ENCODE measurements at places on chromosomes 16 and 17. TPM values are rescaled to one million over a fixed set of nuclear protein-coding genes. Genes with fewer than 3 reads are reported as not detected.

- DNase-seq, result no peak
Observed at GRCh38 chr17:8384801-8385378, 1.9 kb upstream of the RPL26 start.

DNA sequence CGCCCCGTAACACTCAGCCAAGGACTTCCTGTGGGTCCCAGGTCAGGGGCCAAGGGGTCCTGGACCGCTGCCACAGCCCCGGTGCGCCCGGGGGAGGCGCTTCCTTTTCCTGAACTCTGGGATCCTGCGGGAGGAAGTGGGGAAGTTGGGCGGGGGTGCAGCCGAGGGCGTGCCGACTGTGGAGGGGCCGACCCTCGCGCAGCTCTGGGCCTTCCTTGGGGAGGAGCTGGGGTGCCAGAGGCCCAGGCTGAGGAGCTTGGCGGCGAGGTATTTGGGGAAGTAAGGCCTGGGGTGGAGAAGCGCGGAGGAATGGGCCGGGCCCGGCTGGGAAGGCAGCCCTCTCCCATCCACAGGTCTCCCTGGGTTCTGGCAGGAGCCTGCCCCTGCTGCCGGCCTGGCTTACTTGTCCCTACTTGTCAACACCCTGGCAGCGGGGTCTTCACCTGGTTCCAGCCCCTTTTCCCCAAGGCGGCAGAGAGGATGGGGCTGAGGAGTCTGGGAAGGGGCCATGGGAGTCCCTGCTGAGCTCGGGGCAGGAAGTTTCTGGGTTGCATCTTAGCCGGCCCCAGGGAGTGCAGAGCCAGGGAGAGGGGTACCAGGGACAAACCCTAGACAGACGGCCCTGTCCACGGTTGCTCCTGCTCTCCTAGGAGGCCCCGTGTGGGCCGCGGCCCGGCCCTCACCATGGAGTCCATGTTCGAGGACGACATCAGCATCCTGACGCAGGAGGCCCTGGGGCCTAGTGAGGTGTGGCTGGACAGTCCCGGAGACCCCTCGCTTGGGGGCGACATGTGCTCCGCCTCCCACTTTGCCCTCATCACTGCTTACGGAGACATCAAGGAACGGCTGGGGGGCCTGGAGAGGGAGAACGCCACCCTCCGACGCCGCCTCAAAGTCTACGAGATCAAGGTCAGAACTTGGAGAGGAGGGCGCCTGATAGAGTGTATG is 1.7 kb downstream of the TBKBP1 start:
- DNase-seq, result peak; percentile 75

GRCh38 chr16:1333149-1333812 is at the start of gene BAIAP3:
Gene BAIAP3 (plus strand): TSS chr16:1333645. CDS start chr16:1338550, 4,905 bp downstream.
- DNase-seq, result peak; percentile 54

- no peak for DNase-seq
Observed at GRCh38 chr16:12435018-12435417, 368.7 kb downstream of the CPPED1 start.

DNA sequence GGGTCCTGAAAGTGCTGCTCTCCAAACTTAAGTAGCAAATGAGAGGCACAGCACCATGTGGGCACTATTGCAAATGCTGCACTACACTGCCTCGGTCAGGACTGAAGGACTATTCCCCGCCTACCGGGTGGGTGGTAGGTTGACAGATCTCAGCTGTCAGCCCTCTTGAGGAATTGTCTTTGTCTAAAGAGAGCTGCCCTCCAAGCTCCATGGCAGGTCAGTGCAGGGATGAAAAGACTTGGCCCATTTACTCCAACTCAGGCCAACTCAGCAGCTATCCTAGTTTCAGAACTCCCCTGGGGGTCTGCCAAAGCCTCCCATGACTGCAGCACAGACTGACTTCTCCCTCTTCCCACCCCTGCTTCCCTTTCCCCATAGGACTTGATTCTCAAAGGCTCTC is 3.4 kb upstream of the PDZD9 start:
- no peak for DNase-seq

GRCh38 chr16:21590796-21591195 is 8.6 kb upstream of the METTL9 start:
- no peak for DNase-seq

DNA sequence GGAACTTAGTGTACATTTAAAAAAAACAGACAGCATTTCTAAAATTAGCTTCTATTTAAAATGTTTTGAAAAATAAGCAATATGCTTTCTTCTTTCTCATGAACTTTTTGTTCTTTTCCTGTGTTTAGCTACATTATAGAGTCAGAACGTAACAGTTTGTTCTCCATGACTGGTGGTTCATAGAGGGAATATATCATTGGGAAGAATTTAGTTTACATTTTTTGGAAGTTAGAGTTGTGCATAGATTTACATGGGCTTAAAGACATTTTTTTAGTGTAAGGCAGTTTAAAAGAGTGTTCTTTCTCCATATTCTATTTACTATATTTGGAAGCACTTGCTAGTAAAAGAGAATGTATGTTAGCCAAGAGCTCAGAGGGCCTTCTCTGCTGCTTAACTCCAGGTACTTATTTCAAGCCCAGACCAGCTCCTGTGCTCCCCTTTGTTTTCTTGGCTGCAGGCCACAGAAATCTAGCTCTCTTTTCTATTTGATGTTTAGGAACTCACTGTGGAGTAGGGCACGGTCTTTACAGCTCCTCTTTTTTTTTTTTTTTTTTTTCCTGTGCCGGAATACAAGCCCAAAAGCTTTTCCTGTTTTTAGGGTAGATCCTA is 20.2 kb downstream of the AP2B1 start:
- DNase-seq, result no peak

- peak; percentile 22 for DNase-seq
Observed at GRCh38 chr17:58046239-58047094, 36.8 kb upstream of the DYNLL2 start.

GRCh38 chr17:13749166-13749890 is 147.6 kb upstream of the HS3ST3A1 start:
- DNase-seq, result no peak

DNA sequence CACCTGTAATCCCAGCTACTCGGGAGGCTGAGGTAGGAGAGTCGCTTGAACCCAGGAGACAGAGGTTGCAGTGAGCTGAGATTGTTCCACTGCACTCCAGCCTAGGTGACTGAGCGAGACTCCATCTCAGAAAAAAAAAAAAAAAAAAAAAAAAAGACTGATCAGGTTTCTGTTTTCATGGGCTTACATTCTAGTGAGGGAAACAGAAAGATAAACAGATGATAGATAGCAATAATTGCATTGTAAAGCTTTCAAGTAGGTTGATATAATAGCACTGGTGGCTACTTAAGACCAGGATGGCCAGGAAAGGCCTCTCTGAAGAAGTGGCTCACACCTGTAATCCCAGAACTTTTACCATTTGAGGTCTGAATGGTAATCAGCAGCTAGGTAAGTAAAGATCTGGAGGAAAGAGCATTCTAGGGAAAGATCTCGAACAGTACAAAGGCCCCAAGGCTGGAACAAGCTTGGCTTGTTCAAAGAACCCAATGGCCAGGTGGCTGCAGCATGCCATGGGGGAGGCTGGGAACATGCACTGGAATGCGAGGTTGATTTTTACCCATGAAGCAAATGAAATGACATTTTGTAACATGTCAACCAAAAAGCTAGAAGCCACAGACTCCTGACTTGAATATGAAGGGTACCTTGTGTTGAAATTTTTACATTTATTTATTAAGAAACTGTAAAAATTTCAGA is 108.3 kb upstream of the DHX40 start:
- no peak for DNase-seq

GRCh38 chr16:56436258-56436657 is 10.9 kb upstream of the AMFR start:
- DNase-seq, result no peak

- DNase-seq, result no peak
Observed at GRCh38 chr17:77425791-77426641, 285.2 kb downstream of the SEC14L1 start.

DNA sequence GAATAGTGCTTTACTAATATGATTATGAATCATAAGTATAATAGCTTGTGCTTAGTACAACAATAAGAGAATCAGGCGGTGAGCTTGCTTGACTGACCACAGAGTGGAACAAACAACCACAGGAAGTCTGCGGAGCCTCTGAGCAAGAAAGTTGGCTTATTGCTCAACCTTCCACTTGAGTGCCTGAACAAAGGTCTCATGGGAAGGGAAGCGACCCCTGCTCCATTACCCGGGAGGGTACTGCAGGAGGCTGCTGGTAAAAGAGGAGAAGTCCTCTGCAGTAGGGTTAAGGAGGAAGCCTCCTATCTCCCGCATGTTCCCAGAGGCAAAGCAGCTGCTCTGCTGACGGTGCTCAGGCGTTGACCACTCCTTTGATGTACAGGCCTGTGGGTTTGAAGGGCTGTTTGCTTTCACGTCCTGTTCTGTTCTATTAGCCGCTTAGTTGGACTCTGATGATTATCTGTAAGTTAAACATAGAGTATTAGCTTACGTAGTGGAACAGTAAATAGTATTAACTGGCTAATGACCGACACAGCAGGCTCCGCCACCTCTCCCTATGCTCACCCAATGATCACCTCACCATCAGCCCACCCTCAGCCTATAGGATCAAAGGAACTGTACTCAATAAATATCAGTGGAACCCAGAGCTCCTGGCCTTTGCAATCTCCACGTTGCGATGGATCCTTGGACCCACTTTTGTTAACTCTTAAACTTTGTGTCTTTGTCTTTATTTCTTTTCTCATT is 17.5 kb downstream of the ALOX15B start:
- DNase-seq, result no peak

SKAP1 gene
- total RNA-seq, result 0.27 TPM

NTN1 gene
- 60.3 TPM for total RNA-seq

CHST4 gene
- total RNA-seq, result not detected

PKD1 gene
- 83.9 TPM for total RNA-seq

CMTM1 gene
- total RNA-seq, result 1.0 TPM

DYNLRB2 gene
- total RNA-seq, result not detected
